ENCODE measurements at places on chromosomes 1 and 21.

DNA sequence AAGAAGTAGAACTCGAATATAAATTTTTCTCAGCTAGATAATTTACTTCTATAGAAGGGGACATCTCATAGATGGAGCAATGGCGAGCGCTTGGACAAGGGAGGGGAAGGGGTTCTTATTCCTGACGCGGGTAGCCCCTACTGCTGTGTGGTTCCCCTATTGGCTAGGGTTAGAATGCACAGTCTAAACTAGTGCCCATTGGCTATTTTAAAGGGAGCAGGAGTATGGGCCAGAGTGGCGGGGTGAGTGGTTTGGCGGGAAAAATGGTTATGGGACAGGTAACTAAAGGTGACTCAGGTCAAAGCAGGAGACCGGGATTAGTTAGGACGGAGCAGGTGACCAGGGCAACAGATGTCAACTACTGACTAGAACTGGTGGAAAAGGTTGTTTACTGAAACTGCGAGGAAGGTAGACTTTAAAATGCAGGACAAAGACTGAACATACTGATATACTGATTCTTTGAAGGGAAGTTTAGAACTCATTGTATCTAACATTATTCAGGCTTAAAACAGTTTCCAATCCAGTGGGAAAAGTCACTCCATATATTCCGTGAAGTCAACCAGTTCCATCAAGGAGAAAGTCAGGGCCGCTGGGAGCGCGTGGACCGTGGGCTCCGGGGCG lies 940 bp upstream of the ATAD3A start:
- ATAC-seq: no peak

GRCh38 chr1:33119532-33120217 lies 38.7 kb downstream of the AZIN2 start:
- ATAC-seq: no peak

DNA sequence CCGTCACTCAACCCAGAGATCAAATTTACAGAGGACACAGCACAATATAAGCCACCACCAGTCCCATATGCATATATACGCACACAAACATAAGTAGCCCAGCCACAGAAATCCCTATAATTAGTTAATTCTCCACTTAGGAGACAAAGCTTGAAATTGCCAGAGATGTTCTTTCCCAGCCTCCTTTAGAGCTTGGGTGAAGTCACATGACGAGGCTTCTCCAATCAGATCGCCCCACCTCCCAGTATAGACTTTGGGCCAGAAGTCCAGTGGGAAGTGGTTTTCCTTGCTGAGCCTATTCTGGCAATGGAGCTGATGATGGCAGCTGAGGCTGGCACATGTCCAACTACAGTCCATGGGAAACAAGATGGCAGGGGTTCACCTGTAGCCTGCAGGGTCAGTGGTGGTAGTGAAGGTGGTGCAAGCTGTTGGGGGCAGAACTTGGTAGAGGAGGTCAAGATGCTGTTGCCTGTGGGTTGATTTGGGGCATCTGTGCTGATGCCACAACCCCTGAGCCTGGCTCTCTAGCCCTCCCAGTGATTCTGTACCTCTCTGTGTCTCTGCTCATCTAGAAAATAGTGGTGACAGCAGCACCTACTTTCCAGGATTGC lies 535.9 kb downstream of the MATN1 start:
- ATAC-seq: no peak

DNA sequence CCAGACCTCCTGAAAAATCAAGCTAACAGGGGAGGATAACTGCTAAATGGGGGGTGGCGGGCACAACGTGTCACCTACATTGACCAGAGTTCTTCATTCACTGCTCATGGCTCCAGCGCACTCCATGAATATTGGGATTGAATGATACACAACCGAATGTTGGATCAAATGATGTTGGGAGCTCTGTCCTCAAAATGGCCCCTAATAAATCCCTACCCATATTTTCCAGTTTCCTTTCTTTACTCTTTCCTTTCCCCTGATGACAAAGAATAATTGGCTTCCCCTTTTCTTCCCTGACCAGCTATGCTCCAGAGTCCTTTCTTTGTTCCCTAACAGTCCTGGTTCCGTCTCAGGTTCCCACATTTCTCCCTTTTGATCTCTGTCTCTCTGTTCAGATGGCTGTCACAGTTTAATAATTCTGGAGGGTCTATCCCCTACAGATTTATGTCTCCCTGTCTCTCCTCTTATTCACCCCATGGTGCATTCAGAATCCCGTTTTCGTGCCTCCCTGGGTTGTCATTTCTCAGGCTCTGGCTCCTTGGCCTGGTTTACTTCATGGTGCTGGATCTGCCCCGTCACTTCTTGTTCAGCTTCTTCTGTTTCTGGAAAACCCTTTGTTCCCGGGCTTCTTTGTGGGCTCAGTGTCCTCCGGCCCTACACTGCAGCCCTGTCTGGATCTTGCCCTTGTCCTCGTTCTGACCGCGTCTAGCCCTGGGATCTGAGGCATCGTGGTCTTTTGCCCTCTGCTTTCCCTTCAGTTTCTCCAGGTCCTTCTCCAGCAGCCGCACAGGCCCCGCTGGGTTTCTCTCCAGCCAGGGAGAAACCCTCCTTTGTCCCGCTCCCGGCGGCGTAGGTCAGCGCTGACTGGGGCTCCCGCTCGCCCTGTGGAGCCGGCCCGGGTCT lies 78.3 kb downstream of the NDUFS5 start:
- ATAC-seq: no peak

DNA sequence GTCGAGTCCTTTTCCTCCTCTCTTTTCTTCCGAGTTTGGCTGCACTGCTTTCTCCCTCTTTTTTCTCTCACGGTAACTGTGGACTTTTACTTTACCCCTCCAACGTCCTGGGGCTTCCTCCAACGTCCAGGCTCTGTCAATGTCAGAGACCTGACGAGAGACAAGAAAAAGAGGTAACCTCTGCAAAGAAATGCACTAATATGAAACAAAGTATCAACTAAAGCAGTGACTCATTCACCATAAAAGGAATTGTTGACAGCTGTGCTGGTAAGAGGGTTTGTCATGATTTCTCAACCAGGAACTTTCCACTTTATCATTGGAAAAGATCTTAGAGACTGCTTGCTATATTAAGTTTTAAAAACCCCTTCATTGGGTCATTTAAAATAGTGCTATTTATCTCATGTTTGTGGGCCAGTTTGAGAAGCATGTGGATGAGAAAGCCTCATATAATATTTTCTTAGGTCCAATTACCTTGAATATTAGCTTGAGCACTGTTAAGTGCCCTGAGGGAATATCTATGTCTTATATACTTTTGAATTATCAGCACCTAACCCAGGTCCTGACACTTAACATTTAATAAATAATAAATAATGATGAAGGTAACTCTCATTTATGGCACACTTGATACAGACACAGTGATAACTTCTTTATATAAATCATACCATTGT lies at the start of gene GBP2:
TSS of gene GBP2 (minus strand) at position 202 of the 668 bp plus-strand sequence. CDS start 4,148 bp downstream, outside the sequence.
- peak; percentile 83 for ATAC-seq

GRCh38 chr1:83520797-83521196 lies 478.1 kb downstream of the TTLL7 start:
- no peak for ATAC-seq

DNA sequence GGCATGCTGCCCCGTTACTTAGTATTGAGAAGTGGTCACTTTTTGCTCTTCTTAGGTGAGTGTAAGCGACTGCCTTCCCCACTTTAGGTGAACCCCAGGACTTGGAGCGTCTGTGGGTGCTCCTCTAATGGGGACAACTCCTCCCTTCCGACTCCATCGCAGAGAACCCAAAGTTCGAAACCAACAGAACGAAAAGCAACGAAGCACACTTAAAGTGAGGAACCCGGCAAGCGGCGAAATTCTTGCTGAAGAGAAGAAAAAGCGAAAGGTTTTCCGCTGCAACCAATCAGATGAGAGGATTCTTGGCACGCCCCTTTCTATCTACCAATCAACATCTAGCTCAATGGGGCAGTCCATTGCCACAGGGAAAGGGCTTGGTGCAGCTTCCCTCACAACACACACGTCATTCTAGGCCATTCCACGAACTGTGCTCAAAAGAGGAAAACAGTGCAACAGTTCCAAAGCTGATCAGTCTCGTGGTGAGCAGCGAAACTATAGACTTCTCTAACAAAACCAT lies 709 bp upstream of the SUCO start:
- ATAC-seq: peak; percentile 77

DNA sequence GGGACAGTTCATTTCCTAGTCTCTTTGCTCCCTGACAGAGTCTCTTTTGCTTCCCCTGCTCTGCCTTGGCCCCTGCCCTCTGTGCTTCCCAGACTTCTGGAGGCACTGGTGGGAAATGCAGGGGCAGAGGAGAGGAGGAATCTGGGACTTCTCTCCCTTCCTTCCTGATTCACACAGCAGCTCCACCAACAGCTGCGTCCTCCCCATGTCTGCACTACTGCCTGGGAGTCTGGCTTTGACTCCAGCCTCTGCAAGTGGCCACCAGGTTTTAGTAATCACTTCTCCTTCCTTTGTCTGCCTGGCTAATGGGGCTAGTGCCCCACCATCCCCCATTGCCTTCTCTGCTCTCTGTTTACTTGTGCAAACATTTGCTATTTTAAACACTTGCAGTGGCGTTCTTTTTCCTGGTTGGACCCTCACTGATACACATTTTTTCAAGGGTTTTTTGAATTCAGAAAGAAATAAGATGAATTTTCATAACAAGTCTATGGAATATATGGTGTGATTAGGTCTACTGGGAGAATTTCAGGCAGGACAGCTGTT lies 21.9 kb downstream of the FASLG start:
- ATAC-seq: no peak

- no peak for ATAC-seq
Measured at GRCh38 chr1:173257805-173258204, 50.7 kb upstream of the TNFSF4 start.

GRCh38 chr1:178498896-178499675 lies 2.3 kb upstream of the CLEC20A start:
- no peak for ATAC-seq

DNA sequence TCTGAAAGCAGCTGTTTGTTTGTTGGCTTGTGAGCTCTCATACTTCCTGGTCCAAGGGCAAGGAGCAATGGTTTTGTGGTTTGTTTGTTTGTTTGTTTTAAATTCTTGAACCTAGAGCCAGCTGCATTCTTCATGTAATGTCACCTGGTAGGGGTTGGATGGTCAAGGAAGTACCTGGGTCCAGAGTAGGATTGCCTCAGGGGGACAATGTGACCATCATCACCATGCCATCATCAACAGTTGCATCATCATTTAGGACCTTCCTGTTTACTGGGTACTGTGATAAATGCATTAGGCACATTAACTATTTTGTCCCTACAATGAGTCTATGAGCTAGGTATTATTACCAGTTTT lies 14.7 kb upstream of the MYOG start:
- ATAC-seq: no peak

GRCh38 chr1:43836267-43836951 lies 97.2 kb upstream of the ARTN start:
- peak; percentile 67 for ATAC-seq

GRCh38 chr1:3417082-3417739 lies 37.3 kb upstream of the ARHGEF16 start:
- ATAC-seq: no peak

DNA sequence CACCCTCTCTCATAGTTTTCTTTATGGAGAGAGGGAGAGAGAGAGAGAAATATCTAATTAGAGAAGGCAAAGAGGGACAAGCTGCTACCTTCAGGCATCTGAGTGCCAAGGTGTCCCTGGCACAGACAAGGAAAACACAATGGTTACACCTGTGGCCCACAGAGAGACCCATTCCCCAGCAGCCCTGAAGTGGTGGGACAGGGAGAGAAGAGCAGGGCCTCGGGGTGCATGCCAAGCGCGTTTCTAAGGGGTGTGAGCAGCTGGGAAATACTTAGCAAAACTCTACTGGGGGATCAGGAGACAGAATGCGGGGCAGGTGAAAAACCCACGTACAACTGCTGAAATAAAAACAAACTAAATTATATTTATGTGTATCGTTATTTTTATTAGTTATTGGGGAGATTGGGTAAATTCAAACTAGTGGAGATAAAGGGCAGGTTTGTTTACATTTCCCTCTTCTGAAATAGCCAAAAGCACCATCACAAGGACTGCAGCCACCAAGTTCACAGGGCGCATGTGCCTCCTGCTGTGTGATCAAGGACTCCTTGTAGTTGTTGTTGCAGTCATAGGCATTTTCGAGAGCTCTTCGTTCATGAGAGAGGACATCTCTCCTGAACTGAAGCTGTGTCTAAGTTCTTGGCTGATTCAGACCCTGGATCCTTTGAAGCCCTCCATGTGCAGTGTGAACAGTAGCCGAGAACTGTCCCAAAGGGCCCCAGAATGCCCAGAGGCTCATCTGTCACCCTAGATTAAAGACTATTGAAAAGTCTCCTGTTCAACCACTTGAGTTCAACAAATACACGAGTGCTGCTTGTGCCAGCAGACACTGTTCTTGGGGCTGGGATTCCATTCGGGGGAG lies 737 bp upstream of the SERPINC1 start:
- no peak for ATAC-seq

- ATAC-seq: no peak
Measured at GRCh38 chr1:169109561-169110134, 3.2 kb downstream of the ATP1B1 start.

DNA sequence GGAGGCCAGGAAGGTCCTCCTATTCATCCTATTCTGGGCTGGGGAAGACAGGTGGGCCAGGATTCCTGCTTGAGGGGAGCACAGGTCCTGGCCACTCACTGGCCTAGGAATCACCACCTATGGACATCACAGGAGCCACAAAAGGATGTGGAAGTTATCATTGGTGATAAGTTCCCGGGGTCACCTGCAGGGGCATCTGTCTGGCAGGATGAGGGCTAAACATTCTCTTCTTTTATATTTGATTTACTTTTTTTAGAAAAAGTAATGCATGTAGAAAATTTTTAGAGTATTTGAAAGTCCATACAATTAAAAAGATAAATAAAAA lies 33.2 kb upstream of the KIAA0040 start:
- ATAC-seq: no peak

DNA sequence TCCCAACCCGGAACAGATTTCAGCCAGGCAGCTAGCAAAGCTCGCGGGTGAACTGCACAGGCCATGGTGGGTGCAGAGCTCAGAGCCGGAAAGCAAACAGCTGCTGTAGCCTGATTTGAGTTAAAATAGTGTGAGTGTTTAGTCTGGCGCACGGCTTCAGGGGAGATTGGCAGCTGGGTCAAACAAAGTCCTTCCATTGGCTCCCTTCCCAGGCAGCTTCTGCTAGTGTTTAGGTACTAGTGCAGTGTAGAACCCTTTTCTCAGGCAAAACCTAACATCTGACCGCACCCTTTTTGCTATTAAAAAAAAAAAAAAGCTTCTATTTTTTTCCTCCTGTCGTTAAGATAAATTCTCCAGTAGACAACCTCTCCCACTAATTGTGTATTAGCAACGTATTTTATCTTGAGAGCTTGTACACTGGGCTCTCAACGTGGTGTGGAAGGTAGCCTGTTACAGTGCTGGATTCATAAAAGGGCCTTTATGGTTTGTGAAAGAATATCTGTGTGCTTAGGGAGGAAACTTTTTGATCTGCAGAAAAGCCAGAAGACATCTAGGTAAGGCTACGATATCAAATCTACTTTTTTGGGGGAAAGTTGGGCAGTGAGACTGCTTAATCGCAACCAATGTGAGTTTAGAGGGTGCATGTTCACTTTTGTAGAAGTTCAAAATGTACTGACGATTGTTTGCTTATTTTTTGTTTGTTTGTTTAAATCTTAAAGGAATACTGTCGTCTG lies 689.6 kb downstream of the USP25 start:
- ATAC-seq: no peak

- no peak for ATAC-seq
Measured at GRCh38 chr1:233432916-233433315, 105.4 kb downstream of the MAP3K21 start.

All from activated T-helper 17 cell treated with anti-CD3 and anti-CD28 coated beads, Interleukin-2, amount 50 U/mL, for 72 hours (primary cell).